Central memory CD4-positive, alpha-beta T cell (primary cell): ENCODE measurements at places on chromosomes 7 and 10.
A peak's percentile ranks its signal among the peaks of the same experiment; 100 is the strongest.

DNA sequence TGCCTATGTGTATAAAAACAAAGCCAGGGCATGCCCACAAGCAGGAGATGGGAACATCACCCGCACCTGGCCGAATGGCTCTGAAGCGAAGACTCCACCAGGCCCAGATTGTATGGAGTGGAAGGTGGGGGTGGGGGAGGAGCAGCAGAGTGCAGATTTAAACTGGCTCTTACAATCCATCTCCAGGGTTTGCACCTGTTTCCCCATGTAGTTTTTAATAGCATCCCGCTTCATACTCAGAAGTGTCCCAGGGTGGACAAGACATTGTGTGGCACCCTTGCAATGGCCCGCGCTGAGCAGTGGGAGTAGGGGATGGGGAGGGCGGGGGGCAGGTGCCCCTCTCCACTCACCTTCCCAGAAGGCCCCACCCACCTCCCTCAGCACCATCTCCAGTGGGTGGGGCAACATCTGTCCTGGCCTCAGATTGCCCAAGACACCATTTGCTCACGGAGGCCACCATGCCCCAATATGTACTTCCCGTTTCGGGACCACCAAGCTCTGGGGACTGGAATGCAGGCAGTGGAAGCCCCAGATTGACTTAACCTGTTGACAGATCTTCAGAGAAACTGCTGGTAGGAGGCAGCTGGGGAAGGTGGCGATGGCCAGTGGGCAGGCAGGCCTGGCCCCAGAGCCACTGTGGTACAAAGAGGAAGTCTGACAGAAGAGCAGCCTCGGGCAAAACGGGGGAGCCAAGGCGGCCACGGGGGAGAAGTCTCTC, 23.0 kb downstream of the VSIR start:
- DNase-seq: no peak

DNA sequence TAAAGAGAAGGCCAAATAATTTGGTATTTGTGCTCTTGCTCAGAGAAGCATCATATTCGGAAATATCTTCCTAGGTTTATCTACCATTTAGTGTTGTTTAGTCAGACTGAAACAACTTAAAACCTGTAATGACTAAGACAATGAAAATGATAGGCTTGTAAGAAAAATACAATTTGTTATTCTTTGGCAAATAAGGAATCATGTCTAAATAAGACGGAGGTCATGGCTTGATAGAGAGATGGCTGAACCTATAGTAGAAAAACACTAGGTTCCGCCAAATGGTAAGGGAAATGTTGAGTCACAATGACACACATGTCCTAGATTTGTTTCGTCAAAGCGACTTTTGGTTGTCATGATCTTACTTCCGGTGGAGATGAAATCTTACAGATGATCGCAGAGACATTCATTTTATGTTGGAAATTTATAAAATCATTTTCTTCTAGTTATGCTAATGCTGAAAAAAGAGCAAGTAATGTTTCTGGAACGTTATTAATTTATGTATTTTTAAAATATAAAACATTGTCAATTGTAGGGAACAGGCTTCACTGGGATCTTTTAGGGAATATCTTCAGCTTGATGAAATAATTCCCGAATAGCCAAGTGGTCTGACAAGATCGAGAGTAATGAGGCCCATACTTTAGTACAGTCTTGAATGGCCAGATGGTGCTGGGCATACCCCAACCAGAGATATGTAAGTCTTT, 1.0 kb downstream of the SRGN start:
- peak; percentile 84 for DNase-seq

DNA sequence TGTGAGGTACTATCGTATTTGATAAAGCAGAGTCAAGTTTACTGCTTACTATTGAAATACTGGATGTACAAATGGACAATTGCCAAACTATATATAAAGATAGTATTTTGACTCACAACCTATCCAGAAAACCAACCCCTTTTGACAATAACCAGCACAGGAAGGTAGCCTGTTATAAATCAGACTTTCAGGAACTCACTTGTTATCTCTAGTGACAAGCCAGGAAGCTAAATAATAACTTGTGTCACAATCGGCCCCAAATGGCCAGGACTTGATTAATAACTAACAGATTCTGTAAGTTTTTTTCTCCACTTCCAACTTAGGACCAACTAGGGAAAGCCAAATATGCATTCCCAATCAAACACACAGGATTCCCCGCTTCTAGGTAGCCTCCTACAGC, 38.8 kb upstream of the SLC35G1 start:
- no peak for DNase-seq

GRCh38 chr10:97759158-97759887, 12.5 kb downstream of the SFRP5 start:
- DNase-seq: peak; percentile 15

- no peak for DNase-seq
Measured at GRCh38 chr7:15305002-15305600, 256.7 kb downstream of the AGMO start.

- no peak for DNase-seq
Measured at GRCh38 chr10:114163062-114163461, 10.9 kb downstream of the CCDC186 start.

GRCh38 chr10:49552277-49552676, 13.4 kb upstream of the ERCC6 start:
- DNase-seq: no peak

- no peak for DNase-seq
Measured at GRCh38 chr7:5435291-5436002, 11.8 kb upstream of the TNRC18 start.

DNA sequence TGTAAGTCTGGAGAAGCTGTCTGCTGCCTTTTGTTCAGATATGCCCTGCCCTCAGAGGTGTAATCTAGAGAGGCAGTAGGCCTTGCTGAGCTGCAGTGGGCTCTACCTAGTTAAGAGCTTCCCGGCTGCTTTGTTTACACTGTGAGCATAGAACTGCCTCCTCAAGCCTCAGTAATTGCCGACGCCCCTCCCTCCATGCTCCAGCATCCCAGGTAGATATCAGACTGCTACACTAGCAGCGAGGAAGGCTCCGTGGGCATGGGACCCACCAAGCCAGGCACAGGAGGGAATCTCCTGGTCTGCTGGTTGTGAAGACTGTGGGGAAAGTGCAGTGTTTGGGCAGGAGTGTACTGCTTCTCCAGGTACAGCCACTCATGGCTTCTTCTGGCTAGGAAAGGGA, 26.4 kb upstream of the CXCL12 start:
- DNase-seq: no peak

DNA sequence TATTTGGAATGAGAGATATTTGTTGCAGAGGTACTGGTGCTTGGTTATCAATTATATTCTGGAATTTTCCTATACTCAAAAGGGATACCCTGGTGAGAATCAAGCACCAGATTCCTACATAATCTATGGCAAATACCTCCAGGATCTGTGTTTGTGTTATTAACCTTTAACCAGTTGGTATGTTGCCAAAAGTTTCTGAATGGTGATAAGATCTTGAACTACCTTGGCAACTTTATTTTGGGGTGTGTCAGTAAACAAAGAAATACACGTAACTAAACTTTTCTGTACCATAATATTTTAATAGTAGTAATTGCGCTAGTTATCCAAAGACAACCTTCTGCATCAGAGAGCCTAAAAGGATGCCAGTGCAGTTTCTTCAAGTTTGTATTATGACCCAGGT, 13.4 kb downstream of the SCIN start:
- no peak for DNase-seq

DNA sequence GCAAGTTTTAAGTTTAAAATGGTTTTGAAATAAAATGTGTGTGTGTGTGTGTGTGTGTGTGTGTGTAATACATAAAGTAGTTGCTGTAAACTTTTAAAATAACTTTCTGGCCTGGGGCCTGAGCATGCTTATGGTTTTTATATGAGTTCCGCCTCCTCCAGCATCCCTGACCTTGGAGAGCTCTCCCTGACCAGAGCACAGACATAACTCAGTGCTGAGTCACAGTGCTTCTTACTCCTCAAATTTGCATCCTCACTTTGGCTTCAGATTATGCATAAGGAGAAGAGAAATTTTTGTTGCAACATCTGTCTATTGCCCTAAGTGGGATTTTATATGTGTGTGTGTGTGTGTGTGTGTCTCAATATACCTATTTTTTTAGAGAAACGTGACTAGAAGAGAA, 200.8 kb downstream of the ELMO1 start:
- no peak for DNase-seq

DNA sequence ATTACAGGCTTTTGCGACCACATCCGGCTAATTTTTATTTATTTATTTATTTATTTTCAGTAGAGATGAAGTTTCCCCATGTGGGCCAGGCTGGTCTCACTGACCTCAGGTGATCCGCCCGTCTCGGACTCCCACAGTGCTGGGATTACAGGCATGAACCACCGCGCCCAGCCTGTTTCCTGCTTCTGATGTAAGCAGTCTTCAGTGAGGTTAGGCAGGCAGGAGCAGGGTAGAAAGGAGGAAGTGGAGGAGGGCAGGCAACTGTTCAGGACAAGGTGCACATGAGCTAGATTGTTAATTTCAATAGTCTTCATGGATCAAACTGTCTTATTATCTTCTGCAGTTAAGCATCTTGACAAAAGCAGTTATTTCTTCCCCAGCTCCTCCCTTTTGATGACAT, 605.0 kb downstream of the CCSER2 start:
- no peak for DNase-seq

DNA sequence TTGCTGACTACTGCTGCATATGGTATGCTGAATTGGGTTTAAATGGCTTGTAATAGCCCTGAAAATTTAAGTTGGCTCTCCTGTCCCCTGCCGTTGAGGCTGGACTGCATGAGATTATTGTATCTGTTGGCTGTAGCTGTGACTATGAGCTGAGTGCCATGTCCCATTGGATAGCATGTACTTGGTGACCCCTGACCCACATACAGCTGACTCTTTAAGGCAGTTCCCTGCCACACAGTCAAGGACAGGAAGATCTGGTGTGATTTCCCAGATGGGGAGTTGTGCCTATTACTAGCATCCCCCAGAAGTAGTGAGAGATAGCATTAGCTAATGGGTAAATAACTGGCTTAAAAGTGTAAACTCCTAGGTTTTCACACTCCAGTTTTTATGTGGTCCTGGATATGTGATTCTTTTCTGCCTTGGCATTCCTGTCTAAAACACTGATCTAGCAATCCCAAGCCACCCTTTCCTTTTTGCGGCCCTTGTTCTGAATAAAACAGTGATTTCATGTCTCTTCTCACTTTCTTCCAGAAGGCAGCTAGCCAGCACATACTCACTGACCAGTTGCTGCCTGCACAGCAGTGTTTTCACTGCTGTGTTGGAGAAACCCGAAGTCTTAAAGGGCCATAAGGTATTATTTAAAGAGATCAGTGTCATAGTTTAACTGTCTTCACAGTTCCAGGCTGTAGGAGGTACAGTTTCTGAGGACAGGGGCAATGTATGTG, 35.9 kb downstream of the LRRC4 start:
- no peak for DNase-seq

- DNase-seq: no peak
Measured at GRCh38 chr10:63977329-63977923, 456.2 kb downstream of the REEP3 start.

- DNase-seq: no peak
Measured at GRCh38 chr10:63549810-63550209, 28.6 kb downstream of the REEP3 start.

DNA sequence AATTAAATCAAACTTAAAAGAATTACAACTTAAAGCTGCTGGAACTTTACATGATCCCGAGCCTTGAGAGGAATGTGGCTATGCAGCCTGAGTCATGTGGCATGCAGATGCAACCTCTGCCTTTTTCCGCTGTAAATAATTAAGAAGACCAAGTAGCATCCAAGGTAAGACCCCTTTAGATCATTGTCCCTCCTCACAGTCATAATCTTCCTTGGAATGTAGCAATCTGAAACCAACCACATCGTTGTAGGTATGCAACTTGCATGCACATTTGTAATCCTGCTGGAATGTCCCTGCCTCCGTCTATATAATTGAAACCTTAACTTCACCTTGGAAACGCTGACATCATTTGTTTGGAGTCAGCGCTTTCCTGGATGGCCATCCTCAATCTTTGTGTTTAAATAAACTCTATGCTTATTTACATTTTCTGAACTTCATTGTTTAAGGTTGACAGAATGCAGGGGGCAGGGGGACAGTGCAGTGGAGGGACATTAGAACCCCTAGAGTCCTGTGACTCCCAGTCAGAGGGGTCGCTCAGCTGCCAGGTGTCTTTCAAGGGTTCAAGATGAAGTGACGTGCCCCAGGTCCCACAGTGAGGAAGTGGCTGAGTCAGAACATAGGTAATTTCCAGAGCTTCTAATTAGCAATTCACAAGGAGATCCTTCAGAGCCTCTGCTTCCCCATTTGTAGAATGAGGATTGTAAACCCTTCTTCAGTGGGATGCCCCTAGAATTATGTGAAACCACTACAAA, 110.7 kb downstream of the RALA start:
- no peak for DNase-seq

DNA sequence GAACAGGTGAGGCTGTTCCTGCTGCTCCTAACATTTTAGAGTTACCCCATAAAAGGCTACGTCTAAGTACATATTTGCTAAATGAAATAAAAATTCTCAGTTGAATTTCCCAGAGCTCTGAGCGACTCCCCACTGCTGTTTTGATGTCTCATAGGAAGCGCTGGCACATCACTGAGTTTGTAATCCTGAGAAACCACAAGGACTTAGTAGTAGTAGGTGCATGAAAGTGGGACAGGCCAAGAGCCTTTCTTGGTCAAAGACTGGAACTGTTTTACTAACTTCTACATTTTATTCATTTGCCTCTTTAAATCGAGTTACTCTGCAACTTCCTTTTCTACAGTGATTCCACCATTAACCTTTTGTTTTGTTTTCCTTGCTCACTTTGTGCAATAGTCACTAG, 85.9 kb downstream of the XPNPEP1 start:
- no peak for DNase-seq

DNA sequence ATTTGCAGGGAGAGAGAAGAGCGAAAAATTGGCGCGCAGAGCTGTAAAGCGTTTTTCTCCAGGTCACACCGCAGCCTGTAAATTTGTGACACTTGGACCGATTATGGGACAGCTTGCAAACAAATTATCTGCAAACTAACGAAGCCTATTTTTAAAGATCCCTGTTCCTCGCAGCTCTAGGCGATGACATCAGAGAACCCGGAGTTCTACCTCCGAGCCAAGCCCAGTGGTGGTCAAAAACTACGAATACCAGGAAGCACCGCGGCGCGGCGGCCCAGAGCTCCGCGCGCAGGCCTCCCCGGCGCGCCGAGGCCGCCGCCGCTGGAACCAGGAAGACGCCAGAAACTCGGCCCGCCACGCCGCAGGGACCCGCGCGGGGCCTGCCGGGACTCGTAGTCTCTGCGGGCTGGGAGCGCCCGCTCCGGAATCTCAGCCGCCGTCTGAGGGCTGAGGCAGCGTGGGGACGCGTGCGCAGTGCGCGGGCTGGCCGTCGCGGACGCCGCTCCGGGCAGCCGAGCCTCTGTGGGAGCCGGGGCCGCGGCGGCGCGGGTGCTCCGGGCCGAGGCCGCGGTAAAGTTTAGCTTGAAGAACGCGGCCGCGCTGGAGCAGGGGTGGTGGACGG, at the start of gene PLEKHA1:
Gene PLEKHA1 (plus strand): TSS at position 472 of the 622 bp plus-strand sequence. CDS start 18,493 bp downstream, outside the sequence.
- DNase-seq: peak; percentile 93
